ENCODE measurements at places on chromosomes 5 and 9.

DNA sequence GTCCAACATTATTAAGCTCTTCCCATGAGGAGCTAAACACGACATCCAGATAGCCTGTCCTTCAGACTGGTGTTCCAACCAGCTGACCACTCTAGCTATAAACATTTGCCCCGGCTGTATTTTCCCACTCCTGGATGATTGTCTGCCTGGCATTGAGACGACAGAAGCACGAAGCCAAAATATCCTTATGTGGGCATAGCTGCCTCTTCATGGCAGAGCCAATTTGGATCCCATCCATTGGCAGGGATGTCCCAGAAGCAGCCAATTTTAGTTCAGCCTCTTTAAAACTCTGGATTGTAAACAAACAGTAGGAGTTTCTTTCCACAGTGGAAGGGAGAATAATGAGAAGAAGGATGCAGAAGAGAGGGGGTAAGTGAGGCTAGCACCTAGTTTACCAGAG lies 507.6 kb downstream of the CETN3 start:
- DNase-seq: no peak

GRCh38 chr9:38065369-38066075 lies 3.5 kb downstream of the SHB start:
- peak; percentile 22 for DNase-seq

DNA sequence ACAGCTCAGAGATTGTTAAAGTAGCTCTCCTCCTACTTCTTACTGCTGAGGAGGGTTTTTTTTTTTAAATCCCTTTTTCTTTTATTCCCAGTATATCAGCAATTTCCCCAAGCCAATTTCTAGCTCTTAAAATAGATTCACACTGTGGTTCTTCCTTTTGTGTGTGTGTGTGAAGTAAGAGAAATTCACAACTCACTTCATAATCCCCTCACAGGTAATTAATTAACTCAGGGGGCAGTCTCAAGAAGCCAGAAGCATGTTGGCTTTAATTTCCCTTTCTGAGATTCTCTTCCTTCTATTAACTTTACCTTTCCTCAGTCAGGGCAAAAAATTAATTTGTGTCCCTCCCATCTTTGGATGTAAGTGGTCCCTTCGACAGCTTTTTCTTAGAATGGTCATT lies 71.0 kb upstream of the HMHB1 start:
- DNase-seq: no peak

DNA sequence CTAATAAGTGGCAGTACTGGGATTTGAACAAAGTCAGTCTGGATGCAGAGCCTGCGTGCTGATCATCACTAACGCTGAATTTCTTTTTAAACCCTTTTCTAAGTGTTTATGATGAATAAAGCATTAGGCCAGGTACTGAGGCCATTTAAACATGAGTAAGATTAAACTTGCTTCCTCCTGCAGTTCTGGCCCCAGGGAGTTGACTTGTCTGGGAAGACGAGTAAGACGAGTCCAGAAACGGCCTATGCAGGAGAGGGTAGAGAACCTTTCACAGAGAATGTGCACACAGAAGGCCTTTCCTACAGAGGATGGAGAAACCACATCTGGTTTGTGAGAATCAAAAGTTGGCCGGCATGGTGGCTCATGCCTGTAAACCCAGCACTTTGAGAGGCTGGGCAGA lies 42.9 kb downstream of the SPRY4 start:
- no peak for DNase-seq

GRCh38 chr5:122591828-122592227 lies 183.1 kb upstream of the SNX2 start:
- no peak for DNase-seq

- no peak for DNase-seq
Observed at GRCh38 chr5:1659100-1659981, 135.6 kb upstream of the LPCAT1 start.

GRCh38 chr9:137178201-137178938 lies 6.5 kb upstream of the TMEM210 start:
- no peak for DNase-seq
